ENCODE measurements at places on chromosomes 12 and 14.

GRCh38 chr12:55744340-55745030, 1.6 kb downstream of the GDF11 start:
- no peak for DNase-seq

- no peak for DNase-seq
Measured at GRCh38 chr14:95872777-95873176, 3.9 kb upstream of the TUNAR start.

DNA sequence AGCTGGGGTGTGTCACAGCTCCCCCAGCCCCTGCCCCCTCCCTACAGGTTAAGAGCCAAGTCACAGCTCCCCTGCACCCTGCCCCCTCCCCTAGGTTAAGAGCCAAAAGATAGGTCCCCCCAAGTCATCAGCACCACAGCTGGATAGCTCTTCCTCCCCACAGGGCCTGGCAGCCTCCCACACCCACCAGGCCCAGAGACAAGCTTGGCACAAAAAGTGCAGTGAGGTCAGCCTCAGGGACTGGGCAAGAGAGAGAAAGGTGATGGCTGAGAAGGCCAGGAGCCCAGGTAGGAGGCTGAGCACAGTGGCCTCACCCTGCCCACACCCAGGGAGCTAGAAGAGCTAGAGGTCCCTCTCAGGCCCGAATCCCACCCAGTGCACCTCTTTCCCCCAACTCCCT, 8.7 kb downstream of the ITGA7 start:
- DNase-seq: no peak

DNA sequence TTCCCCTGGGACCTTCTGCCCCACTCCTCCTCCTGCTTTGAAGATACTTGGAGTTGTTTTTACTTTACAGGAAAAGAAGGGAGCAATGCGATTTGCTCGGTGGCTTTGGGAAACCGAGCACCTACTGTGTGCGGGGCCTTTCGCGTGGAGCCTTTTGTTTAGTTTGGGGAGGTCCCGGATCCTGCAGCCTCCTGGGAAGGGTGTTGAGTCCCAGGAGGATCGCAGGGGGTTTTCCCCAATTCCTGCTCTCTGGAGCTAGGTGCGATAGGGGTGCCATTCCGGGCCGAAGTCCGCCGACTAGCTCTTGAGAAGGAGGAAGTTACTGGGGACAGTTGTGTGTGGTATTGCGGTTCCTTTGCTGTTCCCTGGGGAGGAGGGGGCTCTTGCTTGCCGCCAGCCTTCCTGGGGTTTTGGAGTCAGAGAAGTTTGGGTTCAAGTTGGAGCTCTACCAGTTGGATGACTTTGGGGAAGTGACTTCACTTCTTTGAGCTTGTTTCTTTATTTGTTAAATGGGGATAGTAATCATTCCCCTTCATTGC, 1.1 kb downstream of the BRI3BP start:
- DNase-seq: peak; percentile 8

DNA sequence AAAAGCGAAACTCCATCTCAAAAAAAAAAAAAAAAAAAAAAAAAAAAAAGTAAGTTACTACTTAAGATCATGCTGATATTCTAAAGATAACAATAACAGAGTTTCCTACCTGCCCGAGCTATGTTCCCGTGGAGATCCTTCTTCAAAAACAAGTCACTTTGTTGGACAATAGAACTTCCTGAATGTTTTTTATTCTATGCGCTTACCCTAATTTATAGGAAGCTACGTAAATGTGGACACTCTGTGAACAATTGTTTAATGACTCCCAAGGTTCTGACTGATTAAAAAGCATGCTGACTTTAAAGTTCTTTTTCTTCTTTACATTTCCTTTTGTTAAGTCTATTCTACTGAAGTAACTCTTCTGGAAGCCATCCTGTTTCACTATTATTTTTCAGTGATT, 52.5 kb downstream of the FGD4 start:
- DNase-seq: no peak

- no peak for DNase-seq
Measured at GRCh38 chr12:24083838-24084237, 134.4 kb upstream of the SOX5 start.

GRCh38 chr12:103334466-103334865, 161.3 kb downstream of the C12orf42 start:
- no peak for DNase-seq

DNA sequence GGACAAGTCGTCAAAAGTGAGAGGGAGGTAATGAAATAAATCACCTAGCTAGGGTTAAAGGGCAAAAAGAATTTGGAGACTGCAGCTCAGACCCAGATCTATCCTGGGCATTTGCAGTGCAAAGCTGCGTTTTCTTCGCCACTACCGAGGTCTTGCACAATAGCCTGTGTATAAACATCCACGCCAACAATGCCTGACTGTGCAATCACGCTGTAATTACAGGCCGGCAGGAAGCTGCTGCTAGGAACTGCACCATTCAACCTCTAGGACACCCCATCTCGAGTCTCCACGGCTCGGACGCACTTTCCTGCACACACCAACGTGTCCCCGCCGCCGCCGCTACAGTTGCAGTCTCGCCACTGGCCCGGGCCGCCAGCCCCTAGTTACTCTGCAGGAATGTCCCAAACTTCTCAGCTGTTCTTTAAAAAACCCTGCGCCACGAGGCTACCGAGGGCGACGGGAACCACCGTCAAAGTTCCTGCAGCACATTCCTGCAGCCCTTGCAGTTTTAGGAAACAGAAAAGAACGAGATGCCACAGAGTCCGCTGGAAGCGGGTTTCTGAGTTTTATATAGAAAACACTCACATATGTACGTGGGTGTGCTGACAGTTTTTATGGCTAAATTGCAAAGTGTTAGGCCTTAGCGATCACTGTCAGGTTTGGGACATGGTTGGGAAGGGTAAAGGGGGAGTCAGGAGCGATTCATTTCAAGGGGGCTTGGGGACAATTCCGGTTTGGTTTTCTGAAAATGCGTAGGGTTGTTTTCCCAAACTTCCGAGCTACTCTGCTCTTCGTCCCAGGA, 65.6 kb upstream of the PTGR2 start:
- DNase-seq: peak; percentile 96

- no peak for DNase-seq
Measured at GRCh38 chr14:78007160-78007559, 163.0 kb upstream of the NRXN3 start.

- DNase-seq: no peak
Measured at GRCh38 chr12:27967551-27968054, 4.9 kb downstream of the PTHLH start.

DNA sequence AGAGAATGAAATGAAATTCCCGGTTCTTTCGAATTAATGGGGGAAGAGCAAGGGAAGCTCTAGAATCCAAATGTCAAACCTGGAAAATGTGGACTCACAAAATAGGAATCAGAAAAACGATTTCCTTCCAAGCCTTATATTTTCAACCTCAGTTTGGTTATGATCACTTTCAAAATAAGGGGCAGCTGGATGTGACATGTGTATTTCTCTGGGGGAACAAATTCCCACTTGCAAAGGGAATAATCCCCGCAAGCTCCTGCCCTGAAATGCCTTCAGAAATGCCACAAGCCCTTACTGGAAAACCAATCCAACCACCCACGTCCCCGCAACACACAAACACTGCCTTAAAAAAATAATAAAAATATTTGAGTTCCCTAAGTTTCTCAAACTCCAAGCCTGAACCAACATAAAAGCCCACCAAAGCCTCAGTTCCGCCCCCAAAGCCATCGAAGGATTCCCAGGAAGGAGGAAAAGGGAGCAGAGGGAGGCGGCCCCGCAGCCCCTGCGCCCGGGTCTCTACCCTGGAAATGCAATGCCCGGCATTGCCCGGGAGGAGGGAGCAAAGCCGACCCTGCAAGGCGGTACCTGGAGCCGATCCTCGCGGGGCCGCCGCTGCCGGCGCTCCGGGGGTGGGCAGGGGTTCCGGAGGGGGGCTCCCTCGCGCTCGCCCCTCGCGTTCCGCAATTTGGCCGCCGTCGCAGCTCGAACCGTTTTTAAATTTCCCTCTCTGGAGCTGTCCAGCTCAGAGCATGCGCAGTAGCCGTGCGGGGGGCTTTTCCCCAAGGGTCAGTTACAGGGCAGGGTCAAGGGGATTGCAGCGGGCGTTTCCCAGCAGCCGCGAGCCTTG, at the start of gene FOXN4:
Gene FOXN4, minus strand, starts transcription at position 751 of the 847 bp plus-strand sequence. CDS start 963 bp downstream, outside the sequence.
- DNase-seq: peak; percentile 38

- DNase-seq: no peak
Measured at GRCh38 chr14:92353447-92353846, 30.5 kb downstream of the SLC24A4 start.

- no peak for DNase-seq
Measured at GRCh38 chr14:39322807-39323206, 89.1 kb downstream of the MIA2 start.

- DNase-seq: no peak
Measured at GRCh38 chr12:45349916-45350315, 134.0 kb downstream of the ANO6 start.

DNA sequence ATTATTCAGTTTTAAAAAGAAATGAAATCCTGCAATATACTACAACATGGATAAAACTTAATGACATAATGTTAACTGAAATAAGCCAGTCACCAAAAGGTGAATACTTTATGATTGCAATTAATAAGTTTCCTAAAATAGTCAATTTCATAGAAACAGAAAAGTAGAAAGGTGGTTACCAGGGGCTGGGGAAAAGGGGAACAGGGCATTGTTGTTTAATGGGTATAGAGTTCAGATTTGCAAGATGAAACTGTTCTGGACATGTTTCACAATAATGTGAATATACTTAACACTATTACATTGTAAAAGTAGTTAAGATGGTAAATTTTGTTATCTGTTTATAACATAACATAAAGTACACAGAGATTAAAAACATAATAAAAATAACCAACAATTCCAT, 550.9 kb downstream of the CCER1 start:
- DNase-seq: no peak

GRCh38 chr12:66638666-66639065, 40.2 kb downstream of the GRIP1 start:
- DNase-seq: no peak

GRCh38 chr14:55384536-55384935, 27.1 kb downstream of the ATG14 start:
- DNase-seq: no peak

- no peak for DNase-seq
Measured at GRCh38 chr12:22089486-22089885, 43.5 kb downstream of the CMAS start.

GRCh38 chr12:15886372-15887042, 4.3 kb downstream of the STRAP start:
- DNase-seq: no peak

GRCh38 chr14:100224229-100224866, 14.6 kb upstream of the YY1 start:
- DNase-seq: no peak

- DNase-seq: no peak
Measured at GRCh38 chr12:54716261-54716660, 68.1 kb upstream of the DCD start.

DNA sequence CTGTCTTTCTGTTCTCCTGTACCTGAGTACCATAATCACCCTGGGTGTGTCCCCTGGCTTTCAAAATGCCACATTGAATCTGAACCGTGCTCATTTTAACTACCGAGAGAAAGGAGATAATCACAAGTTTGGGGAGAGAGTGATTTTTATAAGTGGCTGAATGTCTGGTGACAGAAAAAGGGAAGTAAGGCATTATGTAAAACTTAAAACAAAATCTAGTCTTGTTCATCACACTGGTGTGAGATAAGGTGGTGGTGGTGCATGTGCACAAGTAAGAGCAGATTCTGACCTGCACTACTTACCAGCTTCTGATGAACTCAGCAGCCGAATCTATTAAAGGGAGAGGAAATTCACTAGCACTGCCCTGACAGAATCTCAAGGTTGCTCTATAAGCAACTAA, 56.3 kb downstream of the SPPL3 start:
- no peak for DNase-seq

- peak; percentile 92 for DNase-seq
Measured at GRCh38 chr12:123269395-123269892, 2.2 kb downstream of the CDK2AP1 start.

DNA sequence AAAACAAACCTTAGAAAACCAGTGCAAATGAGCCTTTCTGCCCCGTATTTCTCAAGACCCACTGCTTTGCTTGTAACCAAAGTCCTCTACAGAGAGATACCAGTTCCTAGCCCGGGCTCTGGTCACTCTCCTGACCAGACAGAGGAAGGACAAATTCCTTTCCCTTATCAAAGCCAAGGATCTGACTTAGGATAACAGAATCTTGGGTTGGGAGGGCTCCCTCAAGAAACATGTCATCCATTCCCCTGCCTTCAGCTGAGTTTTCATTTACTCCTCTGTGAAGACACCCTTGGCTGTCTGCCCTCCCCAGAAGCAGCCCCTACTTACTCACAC, 116.0 kb upstream of the PARP11 start:
- no peak for DNase-seq

GRCh38 chr12:6796576-6796975, 7.2 kb downstream of the CD4 start:
- no peak for DNase-seq

DNA sequence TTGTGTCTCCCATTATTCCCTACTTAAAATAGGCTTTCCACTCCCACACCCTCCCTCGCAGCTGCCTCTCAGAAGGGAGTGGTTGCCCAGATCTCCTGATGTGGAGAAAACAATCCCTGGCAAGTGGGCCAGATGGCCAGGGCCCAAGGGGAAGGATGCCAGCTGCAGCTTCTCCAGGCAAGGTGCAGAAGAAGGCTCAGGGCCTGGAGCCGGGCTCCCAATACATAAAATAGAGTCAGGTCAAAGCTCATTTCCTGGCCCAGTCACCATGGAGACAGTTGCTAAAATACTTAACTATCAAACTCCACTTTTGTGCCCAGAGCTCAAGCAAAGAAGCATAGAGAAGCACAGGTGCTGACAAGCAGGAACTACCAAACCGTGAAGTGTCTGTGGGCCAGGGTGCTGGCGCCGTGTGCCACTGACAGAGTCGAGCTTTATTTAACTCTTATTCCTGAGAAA, 45.7 kb upstream of the ITPR2 start:
- DNase-seq: peak; percentile 27

DNA sequence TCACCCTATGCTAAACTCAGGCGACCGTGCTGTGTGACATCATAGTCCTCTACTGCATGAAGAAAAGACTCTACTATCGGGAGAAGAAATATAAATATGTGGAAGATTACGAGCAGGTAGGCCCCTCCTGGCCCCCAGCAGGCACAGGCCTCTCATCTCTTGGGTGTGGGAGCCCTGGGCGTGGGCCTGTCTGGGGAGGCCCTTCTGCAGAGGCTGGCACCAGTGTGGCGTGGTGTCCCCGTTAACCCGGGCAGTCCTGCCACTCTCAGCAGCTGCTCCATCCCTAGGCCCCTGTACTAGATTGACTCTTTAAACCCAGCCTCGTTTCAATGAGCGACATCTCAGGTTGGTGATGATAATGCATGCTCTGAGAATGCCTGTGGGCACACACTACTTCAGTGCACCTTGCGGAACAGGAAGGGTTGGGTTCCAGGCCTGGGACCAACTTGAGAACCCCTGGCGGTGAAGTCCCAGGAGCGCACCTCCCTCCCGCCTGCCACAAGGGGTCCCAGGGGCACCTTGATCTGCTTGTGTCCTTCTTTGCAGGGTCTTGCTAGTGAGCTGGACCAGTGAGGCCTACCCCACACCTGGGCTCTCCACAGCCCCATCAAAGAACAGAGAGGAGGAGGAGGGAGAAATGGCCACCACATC, 23.2 kb downstream of the P2RX4 start:
- peak; percentile 37 for DNase-seq

GRCh38 chr14:54512393-54512792, 2.7 kb downstream of the CGRRF1 start:
- DNase-seq: no peak

GRCh38 chr14:54465654-54466053, 23.1 kb downstream of the GMFB start:
- DNase-seq: no peak

Data from lung (tissue), 17 donors.